Osteoblast (primary cell): ENCODE measurements at places on chromosomes 7 and 10. TPM values are rescaled to one million over a fixed set of nuclear protein-coding genes. Genes with fewer than 3 reads are reported as not detected.

DNA sequence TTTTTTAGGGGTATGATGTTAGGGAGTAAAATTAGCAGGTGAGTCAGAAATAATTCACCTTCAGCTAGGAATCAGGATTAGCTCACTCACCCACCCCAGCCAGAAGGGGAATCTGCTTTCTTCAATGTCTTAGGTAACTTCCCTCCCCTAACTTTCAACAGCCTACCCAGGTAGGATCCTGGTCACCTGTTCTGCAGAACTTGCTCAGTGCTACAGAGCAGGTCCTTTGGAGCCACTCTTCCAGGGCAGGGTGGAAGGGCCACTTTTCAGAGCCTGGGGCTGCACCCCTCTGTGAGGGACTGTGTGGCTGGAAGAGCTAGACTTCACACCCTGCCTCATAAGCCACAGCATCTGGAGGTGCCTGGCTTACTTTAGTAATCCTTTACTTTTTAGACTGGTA lies 58.1 kb downstream of the SHH start:
- no peaks in the 10 kb centered on the region for H3K36me3 ChIP-seq
- no peaks in the 10 kb centered on the region for H3K4me1 ChIP-seq
- no peak overlapping the region for H3K4me3 ChIP-seq

DNA sequence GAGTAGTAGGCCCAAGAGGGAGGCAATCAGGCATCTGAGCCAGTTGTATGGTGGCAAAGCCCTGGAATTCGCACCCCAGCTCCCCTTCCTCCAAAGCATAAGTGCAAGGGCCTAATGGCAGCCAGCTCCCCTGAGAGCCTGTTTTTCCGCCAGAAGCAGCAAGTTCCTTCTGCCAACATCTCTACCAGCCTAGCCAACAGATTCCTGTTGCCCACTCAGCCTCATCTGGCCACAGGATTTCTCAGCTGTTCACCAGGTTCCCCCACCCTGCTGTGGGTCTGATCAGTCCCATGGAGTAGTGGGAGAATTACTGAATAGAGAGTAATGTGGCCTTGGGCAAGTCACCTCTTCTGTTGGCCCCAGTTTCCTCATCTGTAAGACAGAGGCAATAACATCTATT lies 186.2 kb upstream of the PDE1C start:
- H3K4me3 ChIP-seq, result no peak overlapping the region
- H3K36me3 ChIP-seq, result no peaks in the 10 kb centered on the region
- DNase-seq, result no peak
- H3K27me3 ChIP-seq, result no peaks in the 10 kb centered on the region
- H3K27ac ChIP-seq, result no peak overlapping the region

GRCh38 chr7:44767912-44768627 lies 19.4 kb downstream of the ZMIZ2 start:
- no peak overlapping the region for H3K27ac ChIP-seq
- DNase-seq, result peak; percentile 50
- peaks cover 11% of the 10 kb centered on the region for H3K4me1 ChIP-seq
- H3K4me3 ChIP-seq, result no peak overlapping the region
- H3K36me3 ChIP-seq, result peaks cover 40% of the 10 kb centered on the region

DNA sequence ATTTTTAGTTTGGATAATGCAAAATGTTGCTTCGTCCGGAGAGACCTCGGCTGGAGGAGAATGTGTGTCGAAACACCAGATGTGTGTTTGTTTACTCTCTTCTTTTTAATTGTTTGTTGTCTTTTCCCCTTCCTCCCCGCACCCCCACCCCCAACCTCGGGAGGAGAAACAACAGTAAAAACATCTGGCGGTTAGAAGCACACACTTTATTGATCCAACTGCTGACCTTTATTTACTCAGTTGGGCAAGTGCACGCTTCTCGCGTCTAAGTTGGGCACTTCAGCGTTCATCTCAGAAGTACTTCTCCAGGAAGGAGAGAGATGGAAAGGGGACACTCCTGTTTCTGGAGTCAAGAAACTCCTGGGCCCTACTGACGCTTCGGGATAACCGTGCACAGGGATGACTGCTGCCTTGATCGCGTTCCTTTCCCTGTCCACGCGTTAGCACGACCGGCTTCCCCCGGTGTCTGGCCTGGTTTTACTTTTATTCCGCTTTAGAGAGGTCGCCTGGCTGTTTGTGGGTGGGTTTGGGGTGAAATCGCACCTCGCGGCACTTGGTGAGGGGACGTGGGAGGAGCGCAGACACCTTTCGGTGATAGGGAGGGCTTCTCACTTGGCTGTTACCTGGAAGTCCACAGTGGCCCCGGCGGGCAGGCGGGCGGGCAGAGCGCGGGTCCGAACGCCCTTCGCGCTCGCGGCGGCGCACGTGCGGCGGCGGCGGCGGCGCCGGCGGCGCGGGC lies 168.3 kb upstream of the PPP1R3A start:
- H3K4me3 ChIP-seq, result peak overlapping the region; percentile 73
- no peaks in the 10 kb centered on the region for H3K36me3 ChIP-seq
- H3K27ac ChIP-seq, result no peak overlapping the region
- peaks cover 15% of the 10 kb centered on the region for H3K4me1 ChIP-seq

DNA sequence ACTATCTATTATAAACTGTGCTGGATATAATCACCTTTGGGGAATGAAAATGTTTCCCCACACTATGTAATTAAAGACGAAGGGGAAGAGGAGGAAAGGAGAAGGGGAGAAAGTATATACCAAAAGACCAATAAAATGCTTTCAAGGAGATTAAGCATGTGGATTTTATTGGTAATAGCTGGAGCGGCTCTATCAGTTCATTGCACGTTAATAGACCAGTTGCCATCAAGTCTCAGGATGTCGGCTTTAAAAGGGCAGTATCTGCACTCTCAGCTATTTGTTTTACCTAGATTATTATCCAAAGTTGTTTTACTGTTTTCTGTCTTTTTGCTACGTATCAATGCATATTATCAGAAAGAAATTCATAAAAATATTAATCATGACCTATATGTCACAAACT lies 9.0 kb downstream of the ETV1 start:
- H3K36me3 ChIP-seq, result no peaks in the 10 kb centered on the region
- DNase-seq, result no peak
- no peak overlapping the region for H3K4me3 ChIP-seq
- no peaks in the 10 kb centered on the region for H3K27me3 ChIP-seq

DNA sequence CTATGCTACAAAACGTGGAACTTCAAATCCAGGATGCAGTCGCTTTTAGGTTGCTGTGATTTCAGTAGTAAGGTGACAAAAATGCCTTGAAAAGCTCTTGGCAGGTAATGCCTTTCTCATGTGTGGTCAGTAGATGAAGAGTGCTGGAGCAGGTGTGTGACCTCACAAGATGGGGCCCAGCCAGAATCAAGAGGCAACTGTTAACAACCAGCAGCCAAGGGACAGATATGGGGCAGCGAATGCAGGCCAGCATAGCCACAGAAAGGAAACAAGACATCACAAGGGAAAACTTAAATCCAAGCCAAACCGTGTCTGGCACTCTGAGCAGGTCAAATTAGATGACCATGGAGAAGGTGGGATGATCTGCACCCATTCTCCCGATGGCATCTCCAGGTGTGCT lies 12.3 kb downstream of the HUS1 start:
- H3K4me3 ChIP-seq, result no peak overlapping the region
- DNase-seq, result no peak
- H3K27me3 ChIP-seq, result no peaks in the 10 kb centered on the region
- peaks cover 5% of the 10 kb centered on the region for H3K4me1 ChIP-seq
- peaks cover 63% of the 10 kb centered on the region for H3K36me3 ChIP-seq
- H3K27ac ChIP-seq, result no peak overlapping the region

- H3K27ac ChIP-seq, result peak overlapping the region; percentile 37
- no peaks in the 10 kb centered on the region for H3K4me1 ChIP-seq
These were observed 291.3 kb upstream of the ZMIZ1 start for GRCh38 chr10:78777466-78777865.

- no peak overlapping the region for H3K4me3 ChIP-seq
- H3K27me3 ChIP-seq, result no peaks in the 10 kb centered on the region
- H3K36me3 ChIP-seq, result no peaks in the 10 kb centered on the region
- no peak overlapping the region for H3K27ac ChIP-seq
These were observed 74.3 kb upstream of the GNAI1 start for GRCh38 chr7:80060218-80060806.

GRCh38 chr10:98577578-98577977 lies 130.8 kb upstream of the HPS1 start:
- no peak overlapping the region for H3K4me3 ChIP-seq
- no peak for DNase-seq
- H3K4me1 ChIP-seq, result no peaks in the 10 kb centered on the region
- no peaks in the 10 kb centered on the region for H3K27me3 ChIP-seq
- H3K36me3 ChIP-seq, result no peaks in the 10 kb centered on the region

- H3K36me3 ChIP-seq, result no peaks in the 10 kb centered on the region
- H3K27me3 ChIP-seq, result no peaks in the 10 kb centered on the region
- no peaks in the 10 kb centered on the region for H3K4me1 ChIP-seq
These were observed 268.6 kb upstream of the TCERG1L start for GRCh38 chr10:131580076-131580652.

- peaks cover 21% of the 10 kb centered on the region for H3K36me3 ChIP-seq
- no peak overlapping the region for H3K27ac ChIP-seq
- peak; percentile 0 for DNase-seq
These were observed 301.6 kb upstream of the HGF start for GRCh38 chr7:82071468-82071867.

GRCh38 chr7:26704786-26705185 lies 159.6 kb downstream of the SKAP2 start:
- H3K4me3 ChIP-seq, result no peak overlapping the region
- DNase-seq, result no peak
- H3K27me3 ChIP-seq, result no peaks in the 10 kb centered on the region
- H3K27ac ChIP-seq, result peak overlapping the region; percentile 69

- H3K4me3 ChIP-seq, result no peak overlapping the region
- no peak for DNase-seq
- H3K4me1 ChIP-seq, result no peaks in the 10 kb centered on the region
- H3K27me3 ChIP-seq, result no peaks in the 10 kb centered on the region
These were observed 436.8 kb upstream of the FOXK1 start for GRCh38 chr7:4245135-4245865.

DNA sequence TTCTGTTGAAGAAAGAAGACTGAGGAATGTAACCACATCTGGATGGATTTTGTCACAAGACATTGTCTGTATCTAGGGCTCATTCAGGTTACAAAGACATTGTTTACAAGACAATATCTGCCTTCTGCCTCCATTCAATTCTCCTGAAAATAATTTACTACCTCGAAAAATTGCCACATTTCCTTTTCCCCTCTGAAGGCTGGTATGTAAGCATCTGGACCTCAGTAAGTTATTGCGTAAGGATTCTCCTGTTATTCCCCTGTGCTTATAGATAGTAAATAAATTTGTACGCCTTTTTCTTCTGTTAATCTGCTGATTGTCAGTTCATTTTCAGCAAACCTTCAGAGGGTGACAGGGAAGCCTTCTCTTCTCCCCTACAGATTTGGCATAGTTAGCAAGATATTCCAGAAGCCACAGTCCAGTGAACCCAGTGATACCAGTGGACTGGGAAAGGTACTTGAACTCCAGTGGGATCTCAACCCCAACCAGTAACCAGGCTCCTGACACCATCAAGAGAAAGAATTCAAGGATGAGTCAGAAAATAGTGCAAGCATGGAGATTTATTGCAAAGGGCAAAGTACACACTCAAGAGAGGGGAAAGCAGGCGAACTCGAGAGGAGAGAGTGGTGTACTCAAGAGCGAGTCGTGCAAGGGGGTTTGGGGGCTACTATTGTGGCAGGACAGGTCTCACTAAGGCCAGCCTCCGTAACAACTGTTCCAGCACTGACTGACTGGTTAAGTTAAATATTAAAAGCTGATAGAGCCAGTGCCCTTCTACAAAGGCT lies 706.9 kb upstream of the GHITM start:
- H3K4me1 ChIP-seq, result no peaks in the 10 kb centered on the region
- H3K36me3 ChIP-seq, result no peaks in the 10 kb centered on the region
- H3K27ac ChIP-seq, result no peak overlapping the region
- H3K27me3 ChIP-seq, result no peaks in the 10 kb centered on the region
- no peak overlapping the region for H3K4me3 ChIP-seq

DNA sequence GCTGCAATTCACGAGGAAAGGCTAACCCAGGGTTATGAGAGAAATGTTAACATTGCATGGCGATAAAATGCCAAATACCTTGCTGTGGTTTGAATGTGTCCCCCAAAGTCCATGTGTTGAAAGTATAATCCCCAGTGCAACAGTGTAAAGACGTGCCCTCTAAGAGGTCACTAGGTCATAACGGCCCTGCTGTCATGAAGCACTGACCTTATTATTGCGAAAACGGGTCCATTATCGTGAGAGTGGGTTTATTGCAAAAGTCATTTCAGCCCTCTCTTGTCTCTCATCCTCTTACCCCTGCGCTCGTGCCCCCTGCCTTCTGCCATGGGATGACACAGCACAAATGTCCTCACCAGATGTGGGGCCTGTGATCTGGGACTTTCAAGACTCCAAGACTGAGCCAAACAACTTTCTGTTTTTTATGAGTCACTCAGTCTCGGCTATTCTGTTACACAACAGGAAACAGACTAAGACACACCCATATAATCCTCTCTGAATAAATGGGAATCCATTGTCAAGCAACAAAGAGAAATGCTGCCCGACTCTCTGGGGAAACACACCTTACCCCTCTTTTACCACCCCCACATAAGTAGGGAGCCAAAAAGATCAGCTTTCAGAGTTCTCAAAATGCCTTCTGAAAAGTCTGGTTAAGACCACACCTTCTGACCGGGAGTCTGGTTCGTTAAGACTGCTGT lies 73.1 kb upstream of the UCN3 start:
- peak; percentile 88 for DNase-seq
- peaks cover 10% of the 10 kb centered on the region for H3K4me1 ChIP-seq
- peaks cover 2% of the 10 kb centered on the region for H3K27me3 ChIP-seq
- no peaks in the 10 kb centered on the region for H3K36me3 ChIP-seq
- H3K4me3 ChIP-seq, result peak overlapping the region; percentile 40
- H3K27ac ChIP-seq, result peak overlapping the region; percentile 58

DNA sequence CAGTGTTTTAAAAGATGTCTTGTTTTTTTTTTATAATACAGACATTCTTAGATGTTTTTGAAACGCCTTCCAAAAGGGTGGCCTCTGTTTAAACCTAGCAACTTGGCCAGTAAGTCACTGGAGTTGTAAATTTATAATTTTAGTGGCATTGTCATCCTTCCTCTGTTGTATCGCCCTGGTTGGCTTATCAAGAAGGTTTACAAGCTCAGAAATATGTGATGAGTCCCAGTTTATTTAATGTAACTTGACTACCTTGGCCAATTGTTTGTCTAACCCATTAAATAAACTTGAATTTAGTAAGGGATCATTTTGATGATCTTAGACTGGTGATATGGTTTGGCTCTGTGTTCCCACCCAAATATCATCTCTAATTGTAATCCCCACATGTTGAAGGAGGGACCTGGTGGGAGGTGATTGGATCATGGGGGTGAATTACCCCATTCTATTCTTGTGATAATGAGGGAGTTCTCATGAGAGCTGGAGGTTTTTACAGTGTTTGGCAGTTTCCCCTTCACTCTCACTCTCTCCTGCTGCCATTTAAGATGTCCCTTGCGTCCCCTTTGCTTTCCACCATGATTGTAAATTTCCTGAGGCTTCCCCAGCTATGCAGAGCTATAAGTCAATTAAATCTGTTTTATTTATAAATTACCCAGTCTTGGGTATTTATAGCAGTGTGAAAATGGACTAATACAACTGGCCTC lies 13.4 kb upstream of the NT5C3A start:
- DNase-seq, result no peak
- H3K36me3 ChIP-seq, result no peaks in the 10 kb centered on the region
- H3K27me3 ChIP-seq, result peaks cover 33% of the 10 kb centered on the region
- peaks cover 9% of the 10 kb centered on the region for H3K4me1 ChIP-seq
- no peak overlapping the region for H3K27ac ChIP-seq

TEX36 gene
- total RNA-seq, result not detected in 2 replicates

SLC26A5 gene
- not detected in 2 replicates for total RNA-seq

C10orf62 gene
- 0.29 and 0.36 TPM in 2 replicates for total RNA-seq

SOSTDC1 gene
- under 0.01 TPM in 1 of 2 replicates, not detected in the other for total RNA-seq
